ENCODE measurements at places on chromosomes 1 and 21.

DNA sequence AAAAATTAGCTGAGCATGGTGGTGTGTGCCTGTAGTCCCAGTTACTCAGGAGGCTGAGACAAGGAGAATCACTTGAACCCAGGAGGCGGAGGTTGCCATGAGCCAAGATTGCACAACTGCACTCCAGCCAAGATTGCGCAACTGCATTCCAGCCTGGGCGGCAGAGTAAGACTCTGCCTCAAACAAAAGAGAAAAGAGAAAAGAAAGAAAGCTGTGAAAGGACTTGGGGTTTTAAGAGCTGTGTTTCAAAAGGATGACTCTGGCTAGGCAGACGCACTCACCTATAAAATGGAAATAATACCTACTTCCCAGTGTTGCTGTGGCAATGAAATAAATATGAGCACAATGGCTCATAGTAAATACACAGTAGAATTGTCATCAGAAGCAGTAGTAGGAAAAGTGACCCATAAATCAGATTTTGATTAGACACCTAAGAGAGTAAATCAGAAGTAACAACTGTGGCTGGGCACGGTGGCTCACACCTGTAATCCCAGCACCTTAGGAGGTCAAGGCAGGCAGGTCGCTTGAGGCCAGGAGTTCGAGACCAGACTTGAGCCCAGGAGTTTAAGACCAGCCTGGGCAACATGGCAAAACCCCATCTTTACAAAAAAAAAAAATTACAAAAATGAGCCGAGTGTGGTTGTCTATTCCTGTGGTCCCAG, 45.9 kb upstream of the PUM1 start:
- no peak for DNase-seq

- no peak for DNase-seq
Measured at GRCh38 chr1:151327903-151328674, 873 bp upstream of the PI4KB start.

- no peak for DNase-seq
Measured at GRCh38 chr1:220430586-220430985, 97.3 kb upstream of the MARK1 start.

DNA sequence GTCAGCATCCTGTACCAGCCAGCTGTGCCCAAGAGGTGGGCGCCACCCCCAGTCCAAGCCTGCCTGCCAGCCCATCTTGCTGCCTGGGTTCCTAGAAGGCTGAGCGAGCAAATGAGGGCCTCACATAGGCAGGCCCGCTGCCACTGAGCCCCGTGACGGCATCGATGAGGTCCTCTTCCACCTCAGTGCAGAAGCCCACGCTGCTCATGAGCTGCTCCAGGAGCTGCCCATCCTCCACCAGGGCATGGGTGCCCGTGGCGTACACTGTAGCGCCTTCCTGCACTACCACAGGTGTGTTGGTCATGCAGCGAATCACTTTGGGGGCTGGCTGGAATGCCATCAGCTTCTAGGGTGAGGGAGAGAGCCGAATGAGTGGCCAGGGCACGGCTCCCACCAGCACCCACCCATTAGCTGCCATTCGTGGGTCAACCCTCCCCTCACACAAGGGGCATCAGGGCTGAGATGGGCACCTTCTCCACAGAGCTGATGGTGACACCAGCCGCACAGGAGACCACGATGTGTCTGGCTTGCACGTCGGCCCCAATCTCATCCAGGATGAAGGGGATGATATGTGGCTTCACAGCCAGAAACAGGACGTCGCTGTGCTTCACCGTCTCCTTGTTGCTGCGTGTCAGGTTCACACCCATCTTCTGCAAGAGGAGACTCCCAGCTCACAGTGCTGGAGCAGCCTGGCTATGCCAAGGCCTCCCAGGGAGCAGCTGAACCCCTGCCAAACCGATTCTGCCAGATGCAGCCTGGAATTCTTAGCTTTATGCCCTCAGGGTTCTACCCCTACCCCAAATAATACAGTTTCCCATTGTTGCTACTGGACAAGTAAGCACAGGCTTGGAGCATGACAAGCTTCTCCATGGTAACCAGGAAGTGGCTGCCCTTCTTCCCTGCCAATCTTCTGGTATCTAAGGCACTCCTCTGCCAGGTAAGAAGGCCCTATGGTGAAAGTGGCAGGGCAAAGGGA, 2.0 kb downstream of the PYCR2 start:
- no peak for DNase-seq

DNA sequence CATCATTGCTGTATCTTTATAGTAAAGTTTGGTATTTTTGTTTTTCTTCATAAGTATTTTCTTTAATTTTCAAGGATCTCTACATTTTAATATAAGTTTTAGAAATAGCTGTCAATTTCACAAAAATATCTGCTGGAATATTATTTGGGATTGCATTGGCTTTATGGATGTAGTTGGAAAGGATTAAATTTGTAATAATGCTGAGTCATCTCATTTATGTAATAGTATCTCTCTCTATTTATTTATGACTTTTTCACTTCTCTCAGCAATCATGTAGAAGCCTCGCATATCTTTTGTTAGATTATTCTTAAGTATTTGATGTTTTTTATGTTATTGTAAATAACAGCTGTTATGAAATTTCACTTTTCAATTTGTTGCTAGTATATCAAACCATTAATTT, 223.1 kb upstream of the POGK start:
- DNase-seq: no peak
